ENCODE measurements at places on chromosomes 2 and 18.
A peak's percentile ranks its signal among the peaks of the same experiment; 100 is the strongest.

GRCh38 chr2:29317077-29317517 is 201.9 kb downstream of the CLIP4 start:
- peak; percentile 44 for DNase-seq

DNA sequence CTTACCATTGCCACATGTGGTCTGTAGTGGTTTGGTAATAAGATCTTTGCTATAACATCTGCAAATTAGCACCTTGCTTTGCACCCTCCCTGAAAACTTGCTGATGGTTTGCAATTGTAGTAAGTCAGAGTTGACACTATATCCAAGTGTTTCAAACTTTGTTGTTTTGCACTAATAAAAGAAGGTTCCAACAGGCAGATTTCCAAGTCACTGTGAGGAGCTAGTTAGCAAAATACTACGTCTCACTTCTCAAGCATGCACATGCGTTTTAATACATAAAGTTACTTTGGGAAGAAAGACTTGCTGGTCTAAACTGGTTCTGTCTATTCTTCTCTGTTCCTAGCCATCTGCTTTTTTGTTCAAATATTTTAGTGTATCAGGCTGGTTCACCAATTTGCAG is 103.7 kb upstream of the ZNF521 start:
- DNase-seq, result no peak

GRCh38 chr18:8602040-8602439 is 7.2 kb upstream of the RAB12 start:
- no peak for DNase-seq

- no peak for DNase-seq
Measured at GRCh38 chr2:181123798-181124231, 143.4 kb downstream of the UBE2E3 start.

DNA sequence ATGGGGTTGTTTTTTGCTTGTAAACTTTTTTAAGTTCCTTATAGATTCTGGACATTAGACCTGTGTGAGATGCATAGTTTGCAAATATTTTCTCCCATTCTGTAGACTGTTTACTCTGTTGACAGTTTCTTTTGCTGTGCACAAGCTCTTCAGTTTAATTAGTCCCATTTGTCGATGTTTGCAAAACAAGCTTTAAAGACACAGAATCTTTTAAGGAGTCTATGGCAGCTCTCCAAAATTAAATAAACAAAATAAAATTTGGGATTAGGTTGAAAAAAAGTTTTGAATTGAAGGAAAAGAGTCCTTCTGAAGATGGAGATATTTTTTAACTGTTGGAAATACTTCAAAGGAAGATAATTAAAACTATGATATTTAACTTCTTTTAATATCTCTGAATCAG is 88.8 kb downstream of the MAP3K20 start:
- DNase-seq, result no peak

- no peak for DNase-seq
Measured at GRCh38 chr2:120111193-120111592, 98.3 kb downstream of the EPB41L5 start.

DNA sequence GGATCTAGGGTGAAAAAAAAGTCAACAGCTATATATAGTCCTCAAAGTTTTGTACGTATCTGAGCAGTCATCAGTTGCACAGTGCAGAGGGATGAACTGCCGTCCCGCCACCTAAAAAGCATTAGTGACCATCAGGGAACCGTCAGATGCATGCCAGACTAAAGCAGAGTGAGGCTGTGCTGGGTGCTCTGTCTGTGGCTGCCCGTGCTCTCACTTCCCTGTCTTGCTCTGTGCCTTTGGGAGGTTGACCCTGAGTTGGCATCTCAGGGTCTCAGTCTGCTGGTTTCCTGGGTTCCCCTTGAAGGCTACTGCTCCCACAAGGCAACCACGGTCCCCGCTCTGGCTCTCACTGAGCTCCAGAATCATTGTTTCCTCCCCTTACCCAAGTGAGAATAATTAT is 11.1 kb downstream of the CLUL1 start:
- DNase-seq, result no peak

DNA sequence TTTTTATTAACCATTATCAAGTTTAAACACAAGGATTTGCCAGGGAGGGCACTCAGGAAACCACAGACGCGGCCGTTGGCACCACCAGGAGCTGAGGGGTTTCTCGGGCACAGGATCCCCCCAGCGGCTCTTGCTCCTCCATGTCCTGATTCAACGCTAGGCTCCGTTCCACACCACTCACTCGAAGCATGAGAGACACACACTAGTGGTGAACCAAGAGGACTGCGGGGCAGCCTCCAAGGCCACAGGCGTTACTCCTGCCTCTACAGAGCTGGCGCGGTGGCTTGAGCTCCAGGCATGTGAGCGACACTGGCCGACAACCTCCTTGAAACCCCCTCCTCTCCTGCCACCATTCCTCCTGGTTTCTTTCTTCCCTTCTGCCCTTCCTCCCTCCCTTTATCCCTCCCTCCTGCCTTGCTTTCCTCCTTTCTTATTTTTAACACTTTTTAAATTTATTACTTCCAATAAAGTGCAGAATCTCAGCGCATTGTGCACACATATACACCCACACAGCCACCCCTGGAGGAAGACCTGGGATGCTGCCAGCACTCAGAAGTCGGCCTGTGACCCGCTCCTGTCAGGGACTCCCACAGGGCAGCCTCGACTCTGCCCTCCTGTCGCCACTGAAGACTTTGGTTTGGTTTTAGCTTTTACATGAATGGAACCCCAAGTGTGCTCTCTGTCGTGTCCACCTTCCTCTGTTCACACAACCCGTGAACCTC is 21.7 kb downstream of the COX7A2L start:
- no peak for DNase-seq

- DNase-seq, result no peak
Measured at GRCh38 chr18:28723506-28723905, 546.6 kb upstream of the CDH2 start.

- no peak for DNase-seq
Measured at GRCh38 chr2:30260941-30261340, 29.6 kb downstream of the LBH start.

DNA sequence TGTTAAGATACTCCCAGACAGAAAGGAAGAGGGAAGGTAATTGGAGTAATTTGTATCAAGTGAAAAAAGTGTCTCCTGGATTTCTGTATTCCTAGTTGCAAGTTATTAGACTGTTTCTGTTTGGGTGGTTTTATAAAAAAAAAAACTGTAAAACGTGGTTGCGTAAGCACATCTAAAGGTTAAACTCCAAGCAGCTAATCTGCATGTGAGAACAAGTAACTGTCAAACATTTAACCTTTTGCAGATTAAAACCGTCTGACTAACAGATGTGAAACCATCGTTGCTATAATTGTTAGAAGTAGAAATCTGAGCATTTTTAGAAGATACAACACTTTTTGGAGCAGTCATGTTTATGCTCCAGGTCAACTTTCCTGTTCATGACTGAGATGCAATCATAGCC is 72.3 kb downstream of the AFF3 start:
- DNase-seq, result no peak

DNA sequence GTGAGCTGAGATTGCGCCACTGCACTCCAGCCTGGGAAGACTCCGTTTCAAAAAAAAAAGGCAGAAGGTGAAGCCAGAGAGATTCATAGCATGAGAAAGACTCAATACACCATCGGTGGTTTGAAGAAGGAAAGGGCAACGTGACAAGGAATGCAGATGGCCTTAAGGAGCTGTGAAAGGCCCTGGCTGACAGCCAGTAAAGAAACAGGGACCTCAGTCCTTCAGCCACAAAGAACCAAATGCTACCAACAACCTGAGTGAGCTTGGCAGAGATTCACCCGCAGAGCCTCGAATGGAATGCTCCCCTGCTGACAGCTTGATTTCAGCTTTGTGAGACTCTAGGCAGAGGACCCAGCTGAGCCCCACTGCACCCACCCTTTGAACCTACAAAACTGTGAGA is 154.9 kb upstream of the NDUFV2 start:
- DNase-seq, result no peak

DNA sequence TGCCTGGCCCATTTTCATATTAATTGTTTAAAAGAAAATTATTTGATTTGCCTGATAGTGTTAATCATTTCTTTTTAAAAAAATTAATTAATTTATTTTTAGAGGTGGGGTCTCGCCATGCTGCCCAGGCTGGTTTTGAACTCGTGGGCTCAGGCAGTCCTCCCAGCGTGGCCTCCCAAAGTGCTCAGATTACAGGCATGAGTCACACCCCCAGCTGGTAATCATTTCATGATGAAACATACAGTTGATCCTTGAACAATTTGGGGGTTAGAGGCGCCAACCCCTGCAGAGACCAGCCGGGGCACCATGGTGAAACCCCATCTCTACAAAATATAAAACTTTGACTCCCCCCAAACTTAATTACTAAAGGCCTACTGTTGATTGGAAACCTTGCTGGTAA is 7.9 kb downstream of the GPN1 start:
- no peak for DNase-seq

- DNase-seq, result no peak
Measured at GRCh38 chr2:215238485-215239098, 73.3 kb upstream of the ATIC start.

GRCh38 chr2:76946631-76947145 is 575.5 kb downstream of the LRRTM4 start:
- no peak for DNase-seq

GRCh38 chr18:22872900-22873537 is 60.1 kb upstream of the RBBP8 start:
- DNase-seq, result no peak

DNA sequence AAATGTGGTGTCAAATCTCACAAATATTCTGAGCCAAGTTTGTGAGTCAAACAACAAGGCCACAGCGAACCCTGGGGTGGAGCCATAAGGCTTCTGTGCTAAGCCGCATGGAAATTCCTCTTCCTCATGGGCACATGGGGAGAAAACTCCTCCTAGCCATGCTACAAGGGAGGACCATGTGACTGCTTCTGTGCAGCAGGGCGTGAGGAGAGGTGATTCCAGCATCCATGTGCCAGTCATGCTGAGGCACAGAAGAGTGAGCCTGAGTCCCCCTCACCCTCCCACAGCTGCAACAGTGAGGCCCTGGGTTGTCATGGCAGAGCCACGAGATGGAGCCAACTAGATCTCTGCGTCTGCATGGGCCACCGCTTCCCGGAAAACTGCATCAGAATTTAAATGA is 488.8 kb upstream of the RAB6C start:
- no peak for DNase-seq

GRCh38 chr2:7929281-7929680 is 752.6 kb upstream of the ID2 start:
- no peak for DNase-seq

DNA sequence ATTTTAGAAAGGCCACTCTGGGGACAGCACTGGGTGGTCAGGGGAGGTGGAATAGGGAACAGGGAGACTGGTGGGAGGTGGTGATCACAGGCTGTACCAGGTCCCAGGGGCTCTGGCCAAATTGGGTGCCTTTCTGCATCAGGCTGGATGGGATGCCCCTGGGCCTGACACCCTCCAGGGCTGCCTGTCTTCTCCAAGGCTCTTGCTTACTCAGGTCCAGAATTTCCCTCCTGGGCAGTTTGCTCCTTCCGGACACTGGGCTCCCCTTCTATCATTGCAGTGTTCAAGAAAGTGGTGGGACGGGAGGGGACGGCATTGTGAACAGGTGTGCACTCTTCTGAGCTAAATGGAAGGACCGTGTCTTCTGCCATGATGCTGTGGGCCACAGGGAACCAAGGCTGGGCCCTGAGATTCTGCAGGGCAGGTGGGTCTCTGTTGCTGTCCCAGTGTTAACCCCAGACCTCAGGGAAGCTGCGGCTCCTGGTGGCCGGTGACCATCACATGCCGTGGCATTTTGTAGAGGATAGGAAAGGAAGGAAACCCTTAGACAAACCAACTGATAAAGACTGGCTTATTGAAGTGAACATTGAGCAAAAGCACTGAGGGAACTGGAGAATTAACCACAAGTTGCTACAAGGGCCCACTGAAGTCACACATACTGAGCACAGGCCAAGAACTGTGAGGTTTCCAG is 93.7 kb upstream of the HS6ST1 start:
- no peak for DNase-seq

GRCh38 chr2:3649581-3649980 is 8.4 kb upstream of the ALLC start:
- DNase-seq, result no peak

- no peak for DNase-seq
Measured at GRCh38 chr18:71665131-71665530, 879.0 kb downstream of the CBLN2 start.

- no peak for DNase-seq
Measured at GRCh38 chr2:145284551-145284950, 764.6 kb upstream of the ZEB2 start.

DNA sequence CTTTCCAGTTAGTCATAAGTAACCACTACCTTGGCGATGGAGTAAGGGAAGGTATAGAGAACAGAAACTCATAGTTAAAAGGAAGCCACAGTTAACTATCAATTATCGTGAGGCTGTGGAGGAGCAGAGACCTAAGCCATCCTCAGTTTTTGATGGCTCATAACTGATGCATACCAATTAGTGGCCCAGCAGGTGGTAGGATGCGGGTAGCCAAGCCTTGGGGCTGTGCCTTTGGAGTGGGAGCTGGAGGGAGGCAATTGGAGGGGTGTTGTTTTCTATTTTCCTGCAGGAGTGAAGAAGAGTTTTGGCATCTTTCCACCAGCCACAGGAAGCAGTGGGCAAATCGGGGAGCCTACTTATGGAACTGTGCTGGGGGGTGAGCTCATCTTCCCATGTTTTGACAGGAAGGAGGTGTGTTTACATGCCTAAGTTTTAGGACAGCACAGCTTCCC is 194.8 kb downstream of the TPGS2 start:
- no peak for DNase-seq

- no peak for DNase-seq
Measured at GRCh38 chr2:219887870-219888269, 260.4 kb downstream of the SLC4A3 start.

- no peak for DNase-seq
Measured at GRCh38 chr2:40592218-40592617, 140.3 kb upstream of the SLC8A1 start.

- no peak for DNase-seq
Measured at GRCh38 chr18:13245481-13246000, 27.0 kb downstream of the LDLRAD4 start.

DNA sequence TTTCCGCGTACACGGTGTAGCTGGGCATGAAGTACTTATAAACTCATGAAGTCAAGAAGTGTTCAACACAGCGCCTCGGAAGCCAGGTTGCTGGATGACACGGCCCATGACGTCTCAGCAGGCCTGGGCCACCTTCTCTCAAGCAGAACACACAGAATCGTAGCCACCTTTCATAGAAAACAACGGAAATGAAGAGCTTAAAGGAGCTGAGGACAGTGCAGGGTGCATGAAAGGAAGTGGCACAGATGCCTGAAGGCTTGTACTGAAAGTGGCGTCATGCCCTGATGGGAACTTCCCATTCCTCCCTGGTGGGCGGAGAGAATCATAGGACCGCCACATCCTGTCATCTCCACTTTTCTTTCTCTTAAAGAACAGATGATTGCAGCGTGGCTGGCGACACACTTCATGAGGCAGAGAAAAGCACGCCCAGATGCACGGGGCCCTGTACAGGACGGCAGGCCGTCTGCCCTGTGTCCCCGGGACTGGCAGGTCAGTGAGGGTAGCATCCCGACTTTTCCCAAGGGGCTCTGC is 31.1 kb downstream of the HDAC4 start:
- DNase-seq, result peak; percentile 93

Data from hepatic stellate cell (primary cell).